ENCODE measurements at places on chromosomes 6 and 20. TPM values are rescaled to one million over a fixed set of nuclear protein-coding genes. Genes with fewer than 3 reads are reported as not detected.

The C2 gene
- 28.4 TPM for polyA plus RNA-seq

The BPI gene
- 1.1 TPM for polyA plus RNA-seq

The RALY gene
- 133 TPM for polyA plus RNA-seq

The ISM1 gene
- 1.7 TPM for polyA plus RNA-seq

The ALDH8A1 gene
- polyA plus RNA-seq = 0.64 TPM

The RBM24 gene
- polyA plus RNA-seq = 0.99 TPM

The RBPJL gene
- polyA plus RNA-seq = 0.09 TPM

The TUBB1 gene
- polyA plus RNA-seq = 0.93 TPM

- H3K4me1 ChIP-seq = no peaks in the 10 kb centered on the region
- no peak overlapping the region for H3K4me3 ChIP-seq
- DNase-seq = no peak
- H3K36me3 ChIP-seq = no peaks in the 10 kb centered on the region
These were observed 66.7 kb downstream of the SESN1 start for GRCh38 chr6:109027964-109028363.

GRCh38 chr6:98343004-98343403, 491.4 kb upstream of the POU3F2 start:
- no peak for DNase-seq
- H3K4me1 ChIP-seq = no peaks in the 10 kb centered on the region
- H3K27me3 ChIP-seq = no peaks in the 10 kb centered on the region
- H3K36me3 ChIP-seq = no peaks in the 10 kb centered on the region
- H3K27ac ChIP-seq = no peak overlapping the region

DNA sequence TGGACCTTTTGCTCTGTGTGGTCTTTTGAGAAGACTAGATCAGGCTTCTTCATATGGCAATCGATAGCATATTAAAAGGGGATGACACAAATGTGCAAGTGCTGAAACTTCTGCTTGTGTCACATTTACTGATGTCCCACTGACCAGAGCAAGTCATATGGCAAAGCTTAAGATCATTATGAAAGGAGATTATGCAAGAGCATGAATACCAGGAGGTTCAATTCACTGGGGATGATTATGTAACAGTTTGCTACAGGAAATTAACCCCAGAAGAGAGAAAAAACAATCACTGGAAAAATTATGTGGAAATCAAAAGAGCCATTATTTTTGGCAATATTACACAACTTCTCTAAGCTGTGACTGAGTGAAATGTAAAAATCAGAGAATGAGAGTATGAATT, 13.7 kb upstream of the PRDM13 start:
- H3K27ac ChIP-seq = no peak overlapping the region
- DNase-seq = no peak
- H3K4me1 ChIP-seq = peaks cover 39% of the 10 kb centered on the region
- H3K27me3 ChIP-seq = peaks cover 85% of the 10 kb centered on the region
- H3K36me3 ChIP-seq = no peaks in the 10 kb centered on the region

DNA sequence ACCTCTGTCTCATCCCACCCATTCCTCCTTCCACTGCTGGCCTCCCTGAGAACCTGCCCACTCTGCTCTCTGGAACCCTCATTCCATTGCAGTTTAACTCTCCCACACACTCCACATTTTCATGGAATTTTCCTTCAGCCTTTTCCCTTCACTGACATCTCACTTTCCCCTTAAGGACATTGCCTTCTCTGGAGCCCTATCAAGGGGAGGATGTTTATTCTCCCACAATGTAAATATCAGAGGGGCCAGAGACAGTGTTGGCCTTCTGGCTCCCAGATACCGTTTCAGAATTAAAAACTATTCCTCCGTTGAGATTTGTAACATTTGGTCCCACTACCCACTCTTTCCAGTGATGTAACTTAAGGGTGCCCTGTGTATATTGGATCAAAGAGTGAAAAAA, 199.5 kb upstream of the KCNK16 start:
- H3K27me3 ChIP-seq = no peaks in the 10 kb centered on the region
- no peak overlapping the region for H3K4me3 ChIP-seq
- no peaks in the 10 kb centered on the region for H3K36me3 ChIP-seq
- no peaks in the 10 kb centered on the region for H3K4me1 ChIP-seq

DNA sequence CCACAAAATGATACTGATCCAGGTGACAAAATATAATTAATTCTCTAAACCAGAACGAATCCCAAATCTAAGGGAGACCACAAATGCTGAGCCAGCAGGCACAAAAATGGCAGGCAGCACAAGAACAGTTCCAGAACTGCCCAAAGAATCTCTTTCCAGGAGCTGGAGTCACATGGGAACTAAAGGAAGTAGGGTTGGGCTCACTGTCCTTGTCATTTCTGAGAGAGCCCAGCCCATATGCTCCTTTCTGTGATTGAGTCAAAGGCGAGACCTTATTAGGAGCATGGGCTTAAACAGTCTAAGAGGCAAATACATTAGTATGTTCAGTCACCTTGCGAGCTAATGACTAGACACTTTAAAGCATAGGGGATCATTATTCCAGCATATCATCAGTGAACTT, 327.6 kb upstream of the ARID1B start:
- no peak for DNase-seq
- H3K36me3 ChIP-seq = no peaks in the 10 kb centered on the region
- no peak overlapping the region for H3K4me3 ChIP-seq
- H3K27me3 ChIP-seq = no peaks in the 10 kb centered on the region
- H3K4me1 ChIP-seq = no peaks in the 10 kb centered on the region

- no peak for DNase-seq
- no peak overlapping the region for H3K4me3 ChIP-seq
- no peak overlapping the region for H3K27ac ChIP-seq
- H3K27me3 ChIP-seq = no peaks in the 10 kb centered on the region
These were observed 6.4 kb downstream of the CDKAL1 start for GRCh38 chr6:20540683-20541082.

DNA sequence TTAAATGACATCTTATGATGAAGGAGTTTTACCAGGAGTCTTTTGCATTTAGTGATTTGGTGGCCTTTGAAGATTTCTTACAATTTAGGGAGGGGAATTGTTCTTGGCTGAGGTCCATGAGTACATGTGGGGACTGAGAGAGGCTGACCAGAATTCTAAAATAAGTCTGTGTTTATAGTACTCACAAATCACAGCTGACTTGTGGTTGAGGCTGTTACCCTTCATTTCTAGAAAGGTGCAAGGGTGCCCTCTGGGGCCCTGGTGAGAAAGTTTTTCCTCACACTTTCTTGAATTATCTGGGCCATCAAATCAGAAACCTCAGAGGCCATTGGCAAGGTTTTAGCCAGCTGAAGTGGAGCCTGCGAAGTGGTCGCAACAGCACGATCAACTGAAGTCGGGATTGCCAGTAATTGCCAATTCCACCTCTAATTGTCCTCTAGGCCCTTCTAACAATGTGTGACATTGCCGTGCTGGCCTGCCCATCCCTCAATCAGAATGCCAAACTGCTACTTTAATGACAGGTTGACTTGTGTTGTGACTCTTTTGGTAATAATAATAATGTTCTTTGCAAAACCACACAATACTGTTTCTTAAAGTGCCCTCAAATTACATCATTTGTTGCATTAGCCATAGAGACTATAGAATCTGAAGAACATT, 221.6 kb downstream of the OGFRL1 start:
- DNase-seq = peak; percentile 68
- H3K27me3 ChIP-seq = no peaks in the 10 kb centered on the region
- no peak overlapping the region for H3K4me3 ChIP-seq
- no peaks in the 10 kb centered on the region for H3K4me1 ChIP-seq

DNA sequence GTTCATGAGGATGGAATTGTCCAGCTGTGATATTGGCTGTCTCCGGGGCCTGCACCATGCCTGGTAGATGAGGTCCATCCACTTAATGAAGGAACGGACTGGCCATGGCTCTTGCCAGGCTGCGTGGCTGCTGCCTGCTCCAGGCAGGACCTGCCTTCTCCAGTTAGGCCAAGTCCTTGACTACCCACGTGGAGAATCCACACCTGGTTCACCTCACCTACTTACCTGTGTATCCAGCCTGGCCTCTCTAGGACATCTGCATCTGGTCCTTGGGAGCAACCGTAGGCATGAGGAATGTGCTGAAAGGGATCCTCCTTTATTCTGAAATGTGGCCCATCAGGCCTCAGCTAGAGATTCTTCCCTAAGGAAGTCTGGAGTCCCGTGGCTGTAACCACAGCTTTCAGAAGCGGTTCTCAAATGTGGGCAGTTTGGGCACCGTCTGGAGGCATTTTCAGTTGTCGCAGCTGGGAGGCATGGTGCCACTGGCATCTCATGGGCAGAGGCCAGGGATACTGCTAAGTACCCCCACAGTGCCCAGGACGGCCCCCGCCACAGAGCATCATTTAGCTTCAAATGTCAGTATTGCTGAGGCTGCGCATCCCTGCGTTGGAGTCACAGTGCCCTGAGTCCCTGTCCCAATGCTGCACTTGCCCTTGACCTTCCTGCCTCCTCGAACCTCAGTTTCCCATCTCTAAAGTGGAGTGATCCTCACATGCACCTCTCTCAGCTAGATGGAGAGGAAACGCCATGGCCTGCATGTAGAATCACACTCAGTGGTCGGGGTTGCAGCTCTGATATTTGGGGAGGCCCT, 67.5 kb downstream of the PHACTR3 start:
- no peaks in the 10 kb centered on the region for H3K36me3 ChIP-seq
- no peak overlapping the region for H3K27ac ChIP-seq
- no peak overlapping the region for H3K4me3 ChIP-seq
- no peak for DNase-seq
- no peaks in the 10 kb centered on the region for H3K4me1 ChIP-seq

- no peak for DNase-seq
- H3K27me3 ChIP-seq = no peaks in the 10 kb centered on the region
- no peak overlapping the region for H3K4me3 ChIP-seq
- no peaks in the 10 kb centered on the region for H3K4me1 ChIP-seq
- no peaks in the 10 kb centered on the region for H3K36me3 ChIP-seq
These were observed 30.9 kb downstream of the TMEM200A start for GRCh38 chr6:130396722-130397121.

DNA sequence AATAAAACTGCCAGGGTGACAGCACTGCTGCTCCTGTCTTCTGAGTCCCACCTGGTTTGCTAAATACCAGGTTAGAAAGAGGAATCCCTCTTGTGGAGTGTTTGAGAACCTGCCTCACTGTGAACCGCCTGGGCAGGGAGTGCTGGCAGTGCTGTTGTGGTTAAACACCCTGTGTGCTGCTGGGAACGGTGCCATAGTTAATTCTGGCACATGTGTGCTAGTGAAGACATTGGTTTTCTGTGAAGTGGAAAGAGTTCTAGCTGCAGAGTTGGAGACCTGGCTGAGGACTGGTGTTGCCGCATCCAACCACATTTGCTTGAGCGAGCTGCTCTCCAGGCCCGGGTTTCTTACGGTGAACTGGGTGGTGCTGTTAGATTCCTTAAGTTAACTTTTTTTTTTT, 72.7 kb downstream of the IGF2R start:
- H3K4me1 ChIP-seq = no peaks in the 10 kb centered on the region
- no peaks in the 10 kb centered on the region for H3K27me3 ChIP-seq
- no peak overlapping the region for H3K4me3 ChIP-seq
- no peak for DNase-seq
- H3K27ac ChIP-seq = no peak overlapping the region

GRCh38 chr20:33575282-33575681, 85.4 kb downstream of the CBFA2T2 start:
- H3K27ac ChIP-seq = no peak overlapping the region
- H3K36me3 ChIP-seq = no peaks in the 10 kb centered on the region
- H3K27me3 ChIP-seq = no peaks in the 10 kb centered on the region

GRCh38 chr20:20207291-20207690, 155.0 kb downstream of the CFAP61 start:
- H3K27me3 ChIP-seq = peaks cover 5% of the 10 kb centered on the region
- H3K4me3 ChIP-seq = no peak overlapping the region
- DNase-seq = no peak
- H3K27ac ChIP-seq = no peak overlapping the region

GRCh38 chr20:60527656-60528055, 569.4 kb downstream of the CDH26 start:
- H3K36me3 ChIP-seq = no peaks in the 10 kb centered on the region
- no peak overlapping the region for H3K27ac ChIP-seq
- H3K4me1 ChIP-seq = no peaks in the 10 kb centered on the region
- DNase-seq = no peak

DNA sequence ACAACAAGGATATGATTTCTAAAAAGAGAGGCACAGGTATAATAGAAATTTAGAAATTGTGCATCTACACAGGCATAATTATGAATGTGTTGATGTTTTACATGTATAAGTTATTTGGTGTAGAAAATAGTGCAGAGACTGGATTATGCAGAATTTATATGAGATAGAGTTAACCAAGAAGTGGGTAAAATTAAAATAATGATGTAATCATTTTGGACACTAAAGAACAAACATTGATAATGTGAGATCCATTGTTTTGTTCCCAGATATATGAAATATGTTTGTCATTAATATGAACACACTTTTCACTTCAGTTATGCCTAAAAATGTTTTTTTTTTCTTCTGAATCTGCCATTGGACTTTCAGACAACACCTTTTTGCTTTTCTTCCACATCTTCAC, 37.2 kb upstream of the ZNF337 start:
- no peaks in the 10 kb centered on the region for H3K27me3 ChIP-seq
- no peak for DNase-seq
- no peak overlapping the region for H3K27ac ChIP-seq
- no peaks in the 10 kb centered on the region for H3K4me1 ChIP-seq

GRCh38 chr6:4511641-4512020, 264.6 kb upstream of the CDYL start:
- H3K4me3 ChIP-seq = no peak overlapping the region
- no peak for DNase-seq
- no peaks in the 10 kb centered on the region for H3K27me3 ChIP-seq
- no peaks in the 10 kb centered on the region for H3K4me1 ChIP-seq
- no peak overlapping the region for H3K27ac ChIP-seq

- no peaks in the 10 kb centered on the region for H3K27me3 ChIP-seq
- DNase-seq = peak; percentile 13
- no peaks in the 10 kb centered on the region for H3K36me3 ChIP-seq
These were observed 8.7 kb upstream of the ZMYND8 start for GRCh38 chr20:47365023-47365764.

DNA sequence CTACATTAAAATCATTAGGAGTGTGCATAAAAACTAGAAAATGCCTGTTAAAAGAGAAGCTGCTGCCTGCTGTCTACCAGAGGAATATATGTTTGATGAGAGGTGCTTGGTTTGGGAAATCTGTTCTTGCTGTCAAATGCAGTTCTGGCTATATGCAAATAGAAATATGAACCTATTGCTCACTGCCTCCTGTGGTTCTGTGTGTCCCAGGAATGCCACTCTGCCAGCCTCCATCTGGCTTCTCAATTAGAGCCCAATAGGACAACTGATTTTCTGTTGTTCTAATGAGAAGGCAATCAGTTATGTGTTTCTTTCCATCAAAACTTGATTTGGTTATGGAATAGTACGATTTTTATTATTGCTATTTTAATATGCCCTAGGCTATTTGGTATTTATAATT, 759.7 kb downstream of the HDGFL1 start:
- H3K27ac ChIP-seq = no peak overlapping the region
- DNase-seq = no peak
- H3K36me3 ChIP-seq = no peaks in the 10 kb centered on the region
- H3K4me3 ChIP-seq = no peak overlapping the region
- no peaks in the 10 kb centered on the region for H3K4me1 ChIP-seq
- no peaks in the 10 kb centered on the region for H3K27me3 ChIP-seq

GRCh38 chr6:128365520-128366160, 154.8 kb downstream of the PTPRK start:
- H3K4me1 ChIP-seq = no peaks in the 10 kb centered on the region
- no peak overlapping the region for H3K27ac ChIP-seq
- H3K4me3 ChIP-seq = no peak overlapping the region
- H3K27me3 ChIP-seq = no peaks in the 10 kb centered on the region
- no peak for DNase-seq
- H3K36me3 ChIP-seq = no peaks in the 10 kb centered on the region
